Lower leg skin (tissue), 4 donors: ENCODE measurements at places on chromosomes 7 and 10. TPM values are rescaled to one million over a fixed set of nuclear protein-coding genes. Genes with fewer than 3 reads are reported as not detected.

The CTNNA3 gene
- 0.19 TPM for total RNA-seq

The PRSS37 gene
- total RNA-seq: not detected

The TFPI2 gene
- total RNA-seq: 0.46 TPM

The HECTD2 gene
- total RNA-seq: 5.6 TPM

The PSMC2 gene
- 124 TPM for total RNA-seq

The DNAH11 gene
- total RNA-seq: 10.0 TPM
